Neural progenitor cell (in vitro differentiated cells): ENCODE measurements at places on chromosomes 2 and 18.

GRCh38 chr2:150681120-150681804 lies 193.8 kb upstream of the RND3 start:
- no peak overlapping the region for H3K27ac ChIP-seq
- no peak overlapping the region for H3K4me3 ChIP-seq
- no peaks in the 10 kb centered on the region for H3K27me3 ChIP-seq

GRCh38 chr2:187054501-187055319 lies 205.7 kb upstream of the ZSWIM2 start:
- H3K4me3 ChIP-seq = no peak overlapping the region
- no peaks in the 10 kb centered on the region for H3K4me1 ChIP-seq
- no peak overlapping the region for H3K27ac ChIP-seq

- DNase-seq = peak; percentile 76
- H3K4me1 ChIP-seq = peaks cover 15% of the 10 kb centered on the region
- no peak overlapping the region for H3K27ac ChIP-seq
- H3K27me3 ChIP-seq = no peaks in the 10 kb centered on the region
- H3K4me3 ChIP-seq = no peak overlapping the region
Observed at GRCh38 chr2:75424936-75425619, 135.7 kb downstream of the EVA1A start.

- H3K4me3 ChIP-seq = no peak overlapping the region
- no peaks in the 10 kb centered on the region for H3K4me1 ChIP-seq
- no peak overlapping the region for H3K27ac ChIP-seq
Observed at GRCh38 chr2:164868563-164869419, 27.2 kb upstream of the COBLL1 start.

- H3K36me3 ChIP-seq = no peaks in the 10 kb centered on the region
- H3K4me1 ChIP-seq = peaks cover 11% of the 10 kb centered on the region
Observed at GRCh38 chr2:208025037-208025813, at the start of gene PLEKHM3. Gene PLEKHM3 (minus strand): TSS chr2:208025527. CDS start chr2:208001639, 23,888 bp downstream.

GRCh38 chr2:209473930-209474419 lies 50.1 kb downstream of the MAP2 start:
- H3K4me1 ChIP-seq = no peaks in the 10 kb centered on the region
- H3K4me3 ChIP-seq = no peak overlapping the region
- no peaks in the 10 kb centered on the region for H3K27me3 ChIP-seq

- no peak overlapping the region for H3K4me3 ChIP-seq
- no peak for DNase-seq
- H3K27me3 ChIP-seq = no peaks in the 10 kb centered on the region
- H3K36me3 ChIP-seq = no peaks in the 10 kb centered on the region
- peaks cover 47% of the 10 kb centered on the region for H3K4me1 ChIP-seq
Observed at GRCh38 chr18:50749945-50750344, 69.9 kb downstream of the MRO start.

DNA sequence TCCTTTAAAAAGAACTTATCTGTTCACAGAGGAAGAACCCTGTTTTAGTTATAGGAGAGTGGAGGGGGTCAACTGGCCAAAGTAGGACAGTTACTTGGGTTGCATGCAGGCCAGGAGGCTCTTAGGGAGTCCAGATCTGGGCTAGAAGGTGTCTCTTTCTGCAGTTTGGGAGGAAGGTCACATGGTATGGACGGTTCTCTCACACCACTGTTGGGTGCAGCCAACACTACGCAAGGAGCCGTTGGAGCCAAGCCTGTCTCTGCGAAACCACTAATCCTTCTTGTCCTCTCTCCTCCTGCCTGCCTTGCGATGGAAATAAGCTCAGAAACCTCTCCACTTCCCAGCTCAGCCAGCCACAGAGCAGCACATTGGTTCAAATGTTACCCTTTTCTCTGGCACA lies 105.9 kb upstream of the TGFA start:
- no peak for DNase-seq
- H3K27ac ChIP-seq = no peak overlapping the region
- H3K36me3 ChIP-seq = no peaks in the 10 kb centered on the region
- H3K4me1 ChIP-seq = peaks cover 8% of the 10 kb centered on the region

DNA sequence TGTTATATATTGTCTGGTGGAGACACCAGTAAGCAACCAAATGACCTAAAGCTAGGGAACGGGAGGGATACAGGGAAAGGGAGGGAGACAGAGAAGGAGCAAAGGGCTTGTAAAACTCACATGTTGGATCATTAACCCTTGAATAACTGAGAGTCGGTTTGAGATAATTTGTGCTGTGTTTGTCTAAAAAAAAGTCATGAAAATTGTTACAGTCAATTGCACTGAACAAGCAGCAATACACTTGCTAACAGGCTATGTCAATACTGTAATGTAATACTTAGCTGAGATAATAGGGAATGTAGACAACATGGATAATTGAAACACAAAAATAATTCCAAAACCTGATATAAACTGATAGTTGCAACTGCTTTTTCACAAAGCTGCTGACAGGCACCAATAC lies 71.3 kb upstream of the ZNF521 start:
- DNase-seq = no peak
- no peak overlapping the region for H3K4me3 ChIP-seq
- peaks cover 9% of the 10 kb centered on the region for H3K4me1 ChIP-seq
- no peaks in the 10 kb centered on the region for H3K27me3 ChIP-seq

DNA sequence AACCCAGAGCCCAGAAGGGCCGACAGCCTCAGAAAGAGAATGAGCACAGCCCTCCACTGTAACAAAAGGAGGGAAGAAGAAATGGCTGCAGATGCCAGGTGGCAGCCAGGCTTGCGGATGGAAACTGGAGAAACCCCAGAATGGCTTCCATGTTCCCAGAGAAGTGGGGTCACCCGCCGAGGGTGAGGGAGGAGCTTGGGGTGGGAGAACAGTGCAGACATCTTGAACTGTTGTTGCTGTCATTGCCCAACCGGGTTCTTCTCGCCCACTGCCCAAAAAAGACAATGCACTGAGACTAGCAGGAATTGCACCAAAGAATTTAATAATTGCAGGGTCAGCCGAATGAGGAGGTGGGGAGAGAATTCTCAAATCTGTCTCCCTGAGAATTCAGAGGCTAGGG lies 223.2 kb upstream of the RAB6C start:
- H3K4me1 ChIP-seq = peaks cover 14% of the 10 kb centered on the region
- H3K4me3 ChIP-seq = no peak overlapping the region
- H3K27ac ChIP-seq = no peak overlapping the region
- no peaks in the 10 kb centered on the region for H3K36me3 ChIP-seq
- no peak for DNase-seq
- H3K27me3 ChIP-seq = no peaks in the 10 kb centered on the region

DNA sequence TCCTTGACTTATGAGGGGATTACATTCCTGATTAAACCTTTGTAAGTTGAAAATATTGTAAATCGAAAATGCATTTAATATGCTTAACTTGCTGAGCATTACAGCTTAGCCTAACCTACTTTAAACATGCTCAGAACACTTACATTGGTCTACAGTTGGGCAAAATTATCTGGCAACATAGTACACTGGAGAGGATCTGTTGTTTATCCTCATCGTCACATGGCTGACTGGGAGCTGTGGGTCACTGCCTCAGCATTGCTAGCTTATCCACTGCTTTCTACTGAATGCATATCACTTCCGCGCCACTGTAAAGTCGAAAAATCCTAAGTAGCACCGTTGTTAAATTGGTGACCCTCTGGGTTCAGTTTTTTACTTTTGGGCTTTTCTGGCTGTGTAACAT lies 13.7 kb downstream of the PMS1 start:
- H3K4me1 ChIP-seq = no peaks in the 10 kb centered on the region
- no peak overlapping the region for H3K27ac ChIP-seq
- no peaks in the 10 kb centered on the region for H3K27me3 ChIP-seq
- DNase-seq = no peak

DNA sequence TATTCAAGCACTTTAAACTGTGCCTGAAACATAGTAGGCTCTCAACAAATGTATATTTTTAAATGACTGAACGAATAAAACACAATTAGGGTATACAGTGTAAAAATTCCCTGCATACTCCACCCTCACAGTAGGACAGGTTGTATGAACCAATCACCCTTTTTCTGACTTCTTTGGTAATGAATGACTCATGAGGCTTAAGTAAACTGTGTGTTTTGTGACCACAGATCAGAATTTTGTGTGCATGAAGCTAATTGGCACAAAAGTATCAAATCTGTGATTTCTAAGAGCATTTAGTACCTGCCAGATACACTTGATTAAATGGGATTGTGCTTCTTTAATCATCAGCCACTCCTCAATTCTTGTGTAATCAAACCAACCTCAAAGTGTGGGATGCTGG lies 109.9 kb upstream of the MAP4K3 start:
- no peaks in the 10 kb centered on the region for H3K27me3 ChIP-seq
- H3K27ac ChIP-seq = no peak overlapping the region
- no peaks in the 10 kb centered on the region for H3K36me3 ChIP-seq
- H3K4me3 ChIP-seq = no peak overlapping the region

GRCh38 chr2:175005733-175006264 lies 618 bp upstream of the CHN1 start:
- peak overlapping the region; percentile 97 for H3K4me3 ChIP-seq
- H3K4me1 ChIP-seq = peaks cover 63% of the 10 kb centered on the region
- no peaks in the 10 kb centered on the region for H3K27me3 ChIP-seq

DNA sequence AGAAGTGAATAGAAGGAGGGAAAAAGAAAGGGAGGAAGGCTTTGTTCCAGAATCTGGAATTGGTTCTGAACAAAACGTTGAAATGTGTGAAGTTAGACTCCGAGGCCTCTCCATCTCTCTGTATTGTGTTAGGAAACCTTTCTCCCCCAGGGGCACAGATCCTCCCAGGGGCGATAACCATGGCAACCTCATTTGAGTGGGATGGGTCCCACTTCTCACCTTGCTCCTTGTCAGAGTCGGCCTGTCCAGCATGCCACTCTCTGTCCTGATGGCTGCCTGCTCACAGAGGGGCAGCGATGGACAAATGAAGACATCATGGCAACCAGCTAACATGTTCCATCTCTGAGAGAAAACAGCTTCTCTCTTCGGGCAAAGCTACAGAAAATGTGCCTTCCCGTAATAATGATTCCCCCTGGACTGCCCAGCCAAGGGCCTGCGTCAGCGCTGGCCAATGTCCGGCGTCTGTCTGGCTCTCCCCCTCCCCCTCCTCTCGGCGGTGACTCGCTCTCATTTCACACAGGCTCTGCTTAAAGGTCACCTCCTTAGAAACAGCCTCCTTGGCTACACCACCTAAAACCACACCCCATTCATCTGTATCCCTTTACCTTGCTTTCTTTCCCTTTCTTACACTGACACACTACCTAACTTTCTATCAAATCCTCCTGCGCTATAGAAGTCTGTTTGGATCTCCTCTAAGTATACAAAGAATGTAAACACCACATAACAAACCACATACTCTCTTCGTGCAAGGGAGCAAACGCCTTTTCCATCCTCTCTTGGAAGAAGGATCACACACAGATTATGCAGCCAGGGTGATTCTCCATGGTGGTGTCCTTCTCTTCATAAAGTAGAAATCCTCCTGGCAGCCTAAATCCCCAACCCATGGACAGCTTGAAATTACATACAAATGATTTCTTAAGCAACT lies 32.1 kb upstream of the TTC39C start:
- DNase-seq = peak; percentile 30
- no peaks in the 10 kb centered on the region for H3K36me3 ChIP-seq
- peaks cover 21% of the 10 kb centered on the region for H3K4me1 ChIP-seq
- no peaks in the 10 kb centered on the region for H3K27me3 ChIP-seq
- no peak overlapping the region for H3K27ac ChIP-seq

- peaks cover 3% of the 10 kb centered on the region for H3K36me3 ChIP-seq
- H3K27me3 ChIP-seq = no peaks in the 10 kb centered on the region
- H3K4me3 ChIP-seq = no peak overlapping the region
Observed at GRCh38 chr2:135701442-135701841, 40.2 kb upstream of the UBXN4 start.

- no peaks in the 10 kb centered on the region for H3K27me3 ChIP-seq
- H3K27ac ChIP-seq = no peak overlapping the region
- H3K36me3 ChIP-seq = no peaks in the 10 kb centered on the region
- H3K4me3 ChIP-seq = no peak overlapping the region
Observed at GRCh38 chr18:35390951-35391700, 14.0 kb upstream of the ZNF396 start.

GRCh38 chr2:69829256-69830044 lies at the start of gene GMCL1:
Gene GMCL1 (plus strand): TSS chr2:69829660. CDS start chr2:69829893, 233 bp downstream.
- H3K4me1 ChIP-seq = peaks cover 27% of the 10 kb centered on the region
- no peaks in the 10 kb centered on the region for H3K27me3 ChIP-seq
- H3K27ac ChIP-seq = peak within 1 kb of the TSS; percentile 81
- peak; percentile 98 for DNase-seq
- peak within 1 kb of the TSS; percentile 94 for H3K4me3 ChIP-seq

- H3K4me3 ChIP-seq = no peak overlapping the region
- no peaks in the 10 kb centered on the region for H3K27me3 ChIP-seq
- no peak for DNase-seq
- H3K27ac ChIP-seq = no peak overlapping the region
- H3K36me3 ChIP-seq = no peaks in the 10 kb centered on the region
- peaks cover 12% of the 10 kb centered on the region for H3K4me1 ChIP-seq
Observed at GRCh38 chr2:234320066-234320465, 176.8 kb downstream of the ARL4C start.

DNA sequence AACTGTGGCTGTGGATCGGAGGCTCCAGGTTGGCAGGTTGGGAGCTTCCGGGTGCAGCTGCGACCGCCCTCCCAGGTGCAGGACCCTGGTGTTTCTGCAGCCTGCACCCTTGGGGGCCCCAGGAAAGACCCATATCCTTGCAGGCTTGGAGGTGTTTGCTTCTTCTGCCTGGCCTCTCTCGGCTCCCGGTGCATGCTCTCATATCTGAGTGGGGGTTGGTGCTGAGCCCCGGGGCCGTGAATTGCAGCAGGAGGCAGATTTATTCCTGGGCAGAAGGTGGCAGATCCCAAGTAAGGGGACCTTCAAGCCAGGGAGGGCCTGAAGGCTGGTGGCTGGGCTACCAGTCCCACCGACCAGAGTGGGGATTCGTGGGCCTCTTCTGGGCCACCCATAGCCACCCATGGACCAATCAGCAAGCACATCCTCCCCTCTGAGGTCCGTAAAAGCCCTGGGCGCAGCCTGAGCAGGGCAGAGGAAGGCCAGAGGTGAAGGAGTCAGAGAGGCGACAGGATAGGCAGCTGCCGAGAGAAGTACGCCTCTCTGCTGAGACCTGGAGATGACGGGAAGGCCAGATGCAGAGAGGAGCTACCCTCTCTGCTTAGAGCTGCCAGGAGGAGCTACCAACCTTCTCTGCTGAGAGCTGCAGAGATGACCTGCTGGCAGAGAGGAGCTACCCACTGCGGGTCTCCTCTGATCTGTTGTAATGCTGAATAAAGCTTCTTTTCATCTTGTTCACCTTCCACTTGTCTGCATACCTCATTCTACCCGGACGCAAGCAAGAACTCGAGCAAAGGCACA lies 1279.0 kb upstream of the LRRTM1 start:
- no peak overlapping the region for H3K4me3 ChIP-seq
- no peak overlapping the region for H3K27ac ChIP-seq
- no peaks in the 10 kb centered on the region for H3K4me1 ChIP-seq
- H3K36me3 ChIP-seq = no peaks in the 10 kb centered on the region

DNA sequence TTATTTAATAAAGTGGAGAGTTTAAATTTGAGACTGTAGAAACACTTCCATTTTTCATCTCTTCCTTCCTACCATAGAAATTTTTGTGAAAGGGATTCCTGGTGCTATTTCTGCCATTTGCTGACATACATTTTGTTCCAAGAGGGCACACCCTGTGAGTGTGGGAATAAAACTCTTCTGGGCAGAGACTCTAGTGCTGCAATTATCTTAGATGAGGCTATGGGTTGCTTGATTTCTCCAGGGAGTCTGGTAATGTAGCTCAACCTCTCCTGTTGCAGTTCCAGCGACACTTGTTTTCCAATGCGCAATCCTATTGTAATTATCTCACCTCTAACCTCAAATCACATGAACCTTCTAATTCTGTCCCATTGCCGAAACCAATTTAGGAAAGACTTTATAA lies 60.1 kb upstream of the ZSWIM2 start:
- no peaks in the 10 kb centered on the region for H3K36me3 ChIP-seq
- H3K27me3 ChIP-seq = no peaks in the 10 kb centered on the region
- no peak overlapping the region for H3K27ac ChIP-seq
- no peak for DNase-seq
- no peaks in the 10 kb centered on the region for H3K4me1 ChIP-seq
- H3K4me3 ChIP-seq = no peak overlapping the region

- DNase-seq = no peak
- H3K4me1 ChIP-seq = peaks cover 13% of the 10 kb centered on the region
- H3K36me3 ChIP-seq = no peaks in the 10 kb centered on the region
- H3K27me3 ChIP-seq = no peaks in the 10 kb centered on the region
- no peak overlapping the region for H3K27ac ChIP-seq
Observed at GRCh38 chr2:173865971-173866873, 99.0 kb downstream of the SP3 start.
